Hair follicle dermal papilla cell (primary cell): ENCODE measurements at places on chromosomes 3 and 15. TPM values are rescaled to one million over a fixed set of nuclear protein-coding genes. Genes with fewer than 3 reads are reported as not detected.

The BCHE gene
- 2.2 and 2.4 TPM in 2 replicates for total RNA-seq

The GPR149 gene
- total RNA-seq, result not detected in 2 replicates

The ACP3 gene
- total RNA-seq, result under 0.01 TPM in 2 replicates

The EIF4E3 gene
- 3.9 and 4.9 TPM in 2 replicates for total RNA-seq

The MKRN3 gene
- 0.85 TPM in 1 of 2 replicates, not detected in the other for total RNA-seq

The MAGI1 gene
- 63.4 and 66.9 TPM in 2 replicates for total RNA-seq

The ADAMTS17 gene
- total RNA-seq, result 0.16 and 0.24 TPM in 2 replicates

The SPG11 gene
- total RNA-seq, result 65.0 and 83.9 TPM in 2 replicates

The POLQ gene
- total RNA-seq, result 0.85 and 1.3 TPM in 2 replicates

The CHST14 gene
- total RNA-seq, result 15.5 and 18.7 TPM in 2 replicates

The SPESP1 gene
- 2.6 and 5.0 TPM in 2 replicates for total RNA-seq

The CCDC54 gene
- total RNA-seq, result not detected in 2 replicates

The LRRN1 gene
- total RNA-seq, result under 0.01 and 0.12 TPM in 2 replicates

The ARRDC4 gene
- total RNA-seq, result 65.3 and 121 TPM in 2 replicates

The ST3GAL6 gene
- 0.49 and 1.3 TPM in 2 replicates for total RNA-seq

The GORASP1 gene
- total RNA-seq, result 86.0 and 90.1 TPM in 2 replicates

The CIDEC gene
- not detected in 2 replicates for total RNA-seq

The TMEM266 gene
- 0.12 and 0.16 TPM in 2 replicates for total RNA-seq

The OIP5 gene
- 0.36 and 0.65 TPM in 2 replicates for total RNA-seq

The CLDN1 gene
- total RNA-seq, result 0.32 and 0.85 TPM in 2 replicates

The EEF1AKMT4 gene
- total RNA-seq, result 4.7 TPM in 2 replicates
